NCI-H510A treated with DMSO at 0.1 percent for 48 hours (cell line): ENCODE measurements at places on chromosomes 7 and 10.

GRCh38 chr7:148095066-148095465 is 495.5 kb upstream of the C7orf33 start:
- no peak for DNase-seq

DNA sequence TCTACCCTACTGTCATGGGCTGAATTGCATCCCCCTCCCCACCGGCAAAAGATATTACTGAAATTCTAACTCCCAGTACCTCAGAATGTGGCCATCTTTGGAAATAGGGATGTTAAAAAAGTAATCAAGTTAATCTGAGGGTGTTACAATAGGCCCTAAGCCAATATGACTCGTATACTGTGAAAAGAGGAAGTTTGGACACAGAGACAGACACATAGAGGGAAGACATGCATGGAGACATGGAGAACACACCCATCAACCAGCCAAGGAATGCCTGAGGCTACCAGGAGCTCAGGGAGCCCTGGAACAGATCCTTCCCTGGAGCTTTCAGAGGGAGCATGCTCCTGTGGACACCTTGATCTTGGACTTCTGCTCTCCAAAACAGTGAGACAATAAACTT is 138.2 kb upstream of the ADO start:
- no peak for DNase-seq

- no peak for DNase-seq
These were observed 139.9 kb downstream of the CFTR start for GRCh38 chr7:117619681-117620080.

- DNase-seq: no peak
These were observed 96.2 kb downstream of the NPTX2 start for GRCh38 chr7:98713165-98713810.

DNA sequence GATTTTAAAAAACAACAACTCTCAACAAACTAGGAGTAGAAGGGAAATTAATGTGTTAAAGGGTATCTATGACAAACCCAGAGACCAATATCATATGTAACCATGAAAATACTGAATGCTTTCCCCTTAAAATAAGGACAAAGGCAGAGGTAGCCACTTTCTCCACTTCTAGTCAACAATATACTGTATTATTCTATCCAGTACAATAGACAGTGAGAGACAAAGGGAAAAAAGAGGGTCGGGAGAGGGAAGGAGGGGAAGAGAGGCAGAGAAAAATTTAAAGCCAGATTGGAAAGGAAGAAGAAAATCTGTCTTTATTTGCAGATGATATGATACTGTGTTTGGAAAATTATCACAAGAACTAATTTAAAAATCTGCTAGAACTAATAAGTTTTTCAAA is 39.1 kb upstream of the WDFY4 start:
- no peak for DNase-seq

DNA sequence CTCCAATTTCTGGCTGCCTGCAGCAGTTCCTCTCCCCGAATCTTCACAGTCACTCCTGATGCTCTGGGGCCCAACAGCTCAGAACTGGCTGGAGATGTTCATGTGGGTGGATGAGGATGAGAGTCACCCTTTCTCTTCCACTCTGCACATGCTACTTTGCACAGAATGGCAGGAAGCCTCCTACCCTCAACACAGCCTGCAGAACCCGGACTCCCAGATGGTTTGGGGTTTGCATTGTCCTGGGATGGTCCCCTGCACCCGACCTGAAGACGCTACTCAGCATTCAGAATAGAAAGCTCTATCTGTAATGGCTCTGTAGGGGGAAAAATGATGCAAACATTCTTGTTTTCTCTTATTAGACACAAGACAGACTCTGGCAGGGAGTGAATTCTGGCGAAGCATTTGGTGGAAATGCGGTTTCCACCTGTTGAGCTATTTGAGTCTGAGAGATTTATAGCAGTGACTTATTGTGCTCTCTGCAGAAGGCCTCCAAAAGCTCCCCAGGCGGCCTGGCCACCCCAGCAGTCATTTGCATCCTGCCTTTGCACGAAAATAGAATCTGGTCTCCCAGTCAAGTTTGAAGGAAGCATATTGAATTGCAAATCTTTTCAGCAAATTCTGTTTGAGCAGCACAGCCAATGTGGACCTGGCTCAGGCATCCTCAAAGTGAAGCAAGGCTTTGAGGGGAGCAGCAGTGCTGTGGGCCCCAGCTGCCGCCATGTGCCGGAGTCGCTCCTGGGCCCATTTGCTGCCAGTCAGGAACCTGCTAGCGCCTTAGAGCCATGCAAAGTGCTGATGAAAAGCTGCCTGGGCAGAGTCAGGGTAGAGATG is 309.3 kb downstream of the TCERG1L start:
- no peak for DNase-seq

GRCh38 chr10:128817636-128818035 is 649.4 kb upstream of the MGMT start:
- no peak for DNase-seq

DNA sequence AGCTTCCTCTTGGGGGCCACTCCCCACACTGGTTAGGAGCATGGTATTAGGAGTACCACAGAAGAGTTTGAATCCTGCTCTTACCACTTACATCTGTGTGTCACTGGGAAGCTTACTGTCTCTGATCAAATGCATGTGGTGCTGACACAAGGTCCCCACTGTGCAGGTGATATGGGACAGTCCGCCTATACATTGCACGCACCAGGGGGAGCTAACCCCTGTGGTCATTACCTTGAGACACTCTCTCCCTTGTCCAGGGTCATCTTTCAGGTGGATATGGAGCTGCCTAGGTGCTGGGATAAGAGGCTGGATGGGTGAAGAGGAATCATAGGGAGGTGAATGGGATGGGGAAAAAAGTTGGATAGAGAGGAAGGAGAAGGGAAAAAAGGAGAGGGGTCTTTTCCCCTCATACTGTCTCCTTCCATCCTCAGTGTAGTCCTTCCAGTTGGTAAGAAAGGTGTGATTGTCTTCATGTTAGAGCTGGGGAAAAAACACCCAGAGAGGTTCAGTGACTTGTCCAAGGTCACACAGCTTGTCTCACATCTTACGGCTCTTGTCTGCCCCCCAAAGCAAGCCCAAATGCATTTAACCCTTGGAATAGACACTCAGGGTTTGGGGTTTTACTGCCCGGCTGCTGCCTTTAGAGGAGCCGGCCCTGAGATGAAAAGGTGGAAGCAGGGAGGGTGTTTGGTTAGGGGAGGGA is 125.9 kb downstream of the CDH23 start:
- DNase-seq: no peak

- no peak for DNase-seq
These were observed 175.9 kb downstream of the ZMYND11 start for GRCh38 chr10:310976-311639.

GRCh38 chr10:104641187-104641936 is at the start of gene SORCS3:
Gene SORCS3, plus strand, starts transcription at chr10:104641290.
- no peak for DNase-seq

- DNase-seq: no peak
These were observed 11.3 kb downstream of the CYP3A5 start for GRCh38 chr7:99668541-99668940.

DNA sequence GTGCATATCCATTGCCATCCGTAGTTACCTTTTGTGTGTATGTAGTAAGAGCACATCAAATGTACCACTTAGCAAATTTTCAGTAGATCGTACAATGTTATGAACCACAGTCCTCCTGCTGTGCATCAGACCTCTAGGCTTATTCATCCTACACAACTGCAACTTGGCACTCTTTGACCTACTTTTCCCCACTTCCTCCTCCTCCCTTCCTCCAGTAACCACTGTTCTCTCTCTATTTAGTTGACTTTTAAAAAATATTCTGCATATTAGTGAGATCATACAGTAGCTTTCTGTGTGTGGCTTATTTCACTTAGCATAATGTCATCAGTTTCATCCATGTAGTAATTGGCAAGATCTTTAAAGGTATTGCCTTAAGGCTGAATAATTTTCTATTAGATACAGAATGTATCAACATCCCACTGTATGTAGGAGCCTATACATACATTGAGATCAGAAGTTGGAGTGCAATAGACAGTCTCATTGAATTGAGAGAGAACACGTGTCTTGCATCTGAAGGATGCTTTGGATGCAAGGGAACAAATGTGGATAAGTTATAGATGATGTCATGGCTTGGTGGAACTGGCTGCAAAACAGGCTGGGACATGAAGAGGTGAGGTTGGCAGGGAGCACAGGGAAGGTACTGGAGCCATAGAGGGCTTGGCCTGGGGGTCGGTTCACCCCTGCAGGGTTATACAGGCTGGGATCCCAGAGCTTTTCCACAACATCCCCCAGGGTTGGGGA is 83.0 kb upstream of the FAM180A start:
- no peak for DNase-seq

- DNase-seq: no peak
These were observed 6.1 kb upstream of the PKD1L1 start for GRCh38 chr7:47954231-47954911.

DNA sequence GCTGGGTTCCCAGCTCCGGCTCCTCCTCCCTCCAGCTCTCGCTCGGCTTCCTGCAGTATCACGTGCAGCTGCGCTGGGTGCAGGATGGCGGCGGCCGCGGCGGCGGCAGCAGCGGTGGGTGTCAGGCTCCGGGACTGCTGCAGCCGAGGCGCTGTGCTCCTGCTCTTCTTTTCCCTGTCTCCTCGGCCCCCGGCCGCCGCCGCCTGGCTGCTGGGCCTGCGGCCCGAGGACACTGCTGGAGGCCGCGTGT is at the start of gene CNNM1:
Gene CNNM1, plus strand, starts transcription at position 53 of the 250 bp plus-strand sequence. Its CDS starts 32 bp downstream, at position 85.
- DNase-seq: peak; percentile 52

GRCh38 chr10:34112171-34112782 is 702.8 kb downstream of the PARD3 start:
- DNase-seq: no peak

- no peak for DNase-seq
These were observed 495.2 kb upstream of the LRRN3 start for GRCh38 chr7:110595694-110596093.

DNA sequence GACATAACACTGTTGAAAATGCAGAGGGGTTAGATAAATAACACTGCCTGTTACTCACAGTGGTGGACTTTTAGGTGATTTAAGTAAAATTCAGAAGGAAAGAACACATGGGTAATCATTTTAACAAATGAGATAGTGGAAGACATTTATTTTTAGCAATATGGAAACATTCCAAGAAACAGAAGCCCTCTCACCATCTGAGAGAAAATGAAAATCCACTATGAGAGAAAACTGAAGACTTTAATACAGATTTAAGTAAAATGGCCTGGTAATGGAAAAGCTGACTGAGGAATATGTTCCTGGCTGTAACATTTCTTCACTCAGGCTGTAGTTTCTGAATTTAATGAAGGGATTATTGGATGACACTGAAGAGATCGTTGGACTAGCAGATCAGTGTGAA is 12.1 kb upstream of the ZNF786 start:
- no peak for DNase-seq

DNA sequence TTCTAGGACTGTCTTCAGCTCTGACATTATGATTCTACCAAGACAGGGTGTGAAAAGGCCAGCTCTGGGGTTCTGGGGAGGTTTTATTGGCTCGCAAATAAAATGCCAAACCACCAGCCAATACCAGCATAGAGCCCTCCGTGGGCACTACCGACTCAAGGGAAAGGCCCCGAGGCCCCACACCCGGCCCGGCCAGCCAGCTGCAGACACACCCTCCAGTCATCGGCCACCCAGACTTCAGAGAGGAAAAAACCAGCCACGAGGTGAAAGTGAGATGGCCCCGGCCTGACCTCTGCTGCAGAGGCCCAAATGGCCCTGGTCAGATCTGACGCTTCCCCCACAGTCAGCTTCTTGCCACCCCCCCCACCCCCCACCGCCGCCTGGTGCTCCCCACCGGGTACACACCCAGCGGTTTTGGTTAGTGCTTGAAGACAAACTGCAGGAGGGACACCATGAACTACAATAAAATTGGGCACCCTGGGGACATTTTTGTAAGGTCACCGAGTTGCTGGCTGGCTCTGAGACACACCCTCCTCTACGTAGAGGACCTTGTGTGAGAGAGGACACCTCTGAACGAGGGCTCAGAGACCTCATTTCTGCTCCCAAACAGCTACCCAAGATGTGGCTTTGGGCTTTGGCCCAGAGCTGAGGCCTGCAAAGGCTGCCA is 79.9 kb downstream of the PRKAG2 start:
- no peak for DNase-seq

DNA sequence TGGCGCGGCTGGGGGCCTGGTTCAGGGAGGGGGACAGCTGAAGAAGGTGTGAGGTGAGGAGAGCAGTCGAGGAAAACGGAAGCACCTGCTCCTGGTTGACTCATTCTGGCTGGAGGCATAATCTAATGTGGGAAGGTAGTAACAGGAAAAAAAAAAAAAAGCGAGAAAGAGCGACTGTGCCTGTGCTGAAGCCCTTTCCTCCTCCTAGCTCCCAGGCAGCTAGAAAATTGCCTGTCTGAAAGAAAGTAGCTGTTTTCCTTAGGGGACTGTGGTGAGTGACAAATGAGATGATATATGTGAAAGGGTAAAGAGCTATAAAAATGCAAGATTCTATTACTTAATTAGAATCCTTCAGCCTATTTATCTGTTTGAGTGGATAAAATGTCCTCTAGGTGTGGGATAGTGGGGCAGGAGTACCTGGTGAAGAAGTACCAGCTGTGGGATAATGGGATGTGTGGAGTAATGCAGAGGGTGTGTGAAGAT is 4.9 kb upstream of the MEST start:
- no peak for DNase-seq

- no peak for DNase-seq
These were observed 5.5 kb upstream of the KCP start for GRCh38 chr7:128915841-128916642.

GRCh38 chr10:98474628-98475027 is 27.9 kb upstream of the HPS1 start:
- DNase-seq: no peak

DNA sequence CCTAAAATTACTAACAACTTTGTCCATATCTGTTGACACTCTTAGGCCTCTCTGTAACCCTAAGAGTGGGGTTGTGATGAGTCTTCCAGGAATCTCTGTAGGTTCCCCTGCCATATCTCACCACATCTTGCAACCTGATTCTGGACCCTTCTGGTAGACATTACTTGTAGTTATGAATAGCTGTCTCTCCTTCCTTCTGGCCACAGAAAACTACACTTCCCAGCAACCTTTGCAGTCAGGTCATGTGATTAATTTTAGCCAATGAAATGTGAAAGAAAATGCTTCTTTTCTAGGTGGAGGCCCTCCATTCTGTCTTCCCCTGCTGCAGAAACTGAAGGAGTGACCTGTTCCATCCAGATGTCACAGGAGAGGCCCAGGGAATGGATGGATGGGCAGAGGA is 147.6 kb upstream of the AOAH start:
- no peak for DNase-seq

GRCh38 chr10:100997360-100998182 is 2.0 kb upstream of the LZTS2 start:
- DNase-seq: peak; percentile 71

GRCh38 chr10:22335173-22335933 is 9.9 kb upstream of the SPAG6 start:
- no peak for DNase-seq
